ENCODE measurements at places on chromosomes 3 and 15.

- DNase-seq, result no peak
Measured at GRCh38 chr3:175746308-175746707, 887.2 kb downstream of the NAALADL2 start.

DNA sequence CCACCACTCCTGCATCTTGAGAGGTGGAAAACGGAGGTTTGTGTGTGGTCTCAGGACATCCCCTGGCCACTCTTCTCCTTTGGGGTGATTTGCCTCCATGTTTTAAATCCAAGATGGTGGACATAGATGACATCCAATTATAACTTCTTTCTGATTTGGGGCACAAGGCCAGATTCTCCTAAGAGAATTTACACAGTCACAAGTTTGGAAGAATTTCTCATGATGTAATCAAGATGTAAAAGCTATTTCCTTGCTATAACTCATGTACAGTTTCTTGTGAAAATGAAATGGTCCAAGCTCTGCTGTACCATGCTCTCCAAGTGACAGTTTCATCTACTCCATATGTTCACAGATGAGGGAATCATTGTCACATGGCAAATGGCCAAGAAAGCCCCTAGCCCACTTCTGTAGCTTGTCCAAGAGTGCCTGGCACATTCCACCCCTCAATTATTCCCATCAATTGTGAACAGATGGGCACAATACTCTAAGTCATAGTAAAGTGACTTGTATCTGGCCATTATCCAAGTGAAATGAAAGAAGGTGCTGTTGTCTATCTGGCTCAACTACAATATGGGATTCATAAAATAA, 134.6 kb upstream of the ROPN1 start:
- no peak for DNase-seq

DNA sequence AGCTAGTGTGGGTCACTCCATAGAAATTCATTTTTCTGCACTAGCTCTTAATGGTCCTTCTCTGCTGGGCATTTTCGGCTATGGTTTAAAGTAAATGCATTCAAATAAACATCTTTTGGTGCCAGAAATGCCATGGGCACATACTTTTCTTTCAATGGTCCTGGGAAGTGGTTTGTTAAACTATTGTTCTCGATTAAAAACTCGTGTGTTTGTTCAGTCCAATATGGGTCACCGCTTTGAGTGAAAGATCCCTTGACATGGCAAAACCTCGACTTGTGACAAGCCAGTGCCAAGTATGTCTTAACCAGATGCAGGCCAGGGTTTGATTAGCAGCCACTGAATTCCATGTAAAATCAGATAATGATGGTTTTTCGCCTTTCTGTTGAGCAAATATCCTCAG, 331.9 kb upstream of the WNT5A start:
- DNase-seq, result no peak

DNA sequence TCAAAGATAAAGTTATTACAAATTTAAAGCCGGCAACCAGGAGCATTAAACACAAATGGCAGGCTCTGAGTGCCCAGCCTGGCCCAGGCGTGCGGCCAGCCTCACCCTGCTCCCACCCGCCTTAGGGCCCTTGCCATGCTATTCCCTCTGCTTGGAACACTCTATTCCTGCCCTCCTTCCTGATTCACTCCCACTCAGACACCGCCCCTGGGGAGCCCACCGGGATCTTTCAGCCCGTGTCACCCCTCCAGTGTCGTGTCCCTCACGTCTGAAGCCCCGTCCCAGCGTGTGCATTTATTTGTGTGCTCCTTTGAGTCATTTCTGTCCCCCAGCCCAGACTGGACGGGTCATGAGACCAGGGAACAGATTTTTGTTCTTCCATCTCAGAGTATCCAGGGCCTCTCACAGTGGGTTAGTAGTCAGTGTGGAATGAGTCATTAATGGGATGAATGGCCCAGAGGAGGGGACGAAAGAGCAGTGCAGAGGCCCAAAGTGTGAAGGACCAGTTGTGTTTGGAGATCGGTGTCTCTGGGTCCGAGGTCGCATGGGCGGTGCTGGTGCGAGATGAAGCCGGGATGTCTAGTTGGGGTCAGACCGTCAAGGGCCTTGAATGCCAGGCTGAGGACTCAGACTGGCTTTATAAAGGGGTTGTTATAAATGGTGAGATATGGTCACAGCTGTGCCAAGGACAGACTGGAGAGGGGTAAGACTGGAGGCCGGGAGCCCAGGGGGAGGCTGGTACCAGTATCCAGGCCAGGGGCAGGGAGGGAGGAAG, 58.9 kb upstream of the SLC6A6 start:
- no peak for DNase-seq

- DNase-seq, result no peak
Measured at GRCh38 chr15:73225358-73226015, 143.3 kb downstream of the HCN4 start.

- DNase-seq, result no peak
Measured at GRCh38 chr3:168974617-168975403, 688.7 kb downstream of the MECOM start.

- no peak for DNase-seq
Measured at GRCh38 chr15:39161096-39161495, 419.8 kb upstream of the THBS1 start.

DNA sequence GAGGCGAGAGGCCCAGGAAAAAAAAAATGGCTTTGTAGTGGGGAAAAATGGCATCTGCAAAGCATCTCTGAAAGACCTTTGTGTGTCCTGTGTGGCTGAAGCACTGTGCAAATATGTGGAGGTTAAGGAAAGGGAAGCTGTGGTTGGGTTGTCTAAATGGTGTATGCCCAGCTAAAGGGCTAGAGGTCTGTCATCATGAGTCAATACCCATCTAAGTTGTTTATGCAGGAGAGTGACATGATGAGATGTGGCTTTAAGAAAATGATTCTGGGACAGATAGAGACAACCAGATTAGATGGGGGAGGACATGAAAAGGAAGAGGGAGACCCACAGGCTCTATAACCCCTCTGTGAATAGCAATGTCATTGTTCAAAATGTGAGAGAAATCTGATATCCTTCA, 280.7 kb downstream of the MFSD1 start:
- no peak for DNase-seq

GRCh38 chr3:10284496-10284895, 8.3 kb downstream of the GHRL start:
- peak; percentile 7 for DNase-seq

DNA sequence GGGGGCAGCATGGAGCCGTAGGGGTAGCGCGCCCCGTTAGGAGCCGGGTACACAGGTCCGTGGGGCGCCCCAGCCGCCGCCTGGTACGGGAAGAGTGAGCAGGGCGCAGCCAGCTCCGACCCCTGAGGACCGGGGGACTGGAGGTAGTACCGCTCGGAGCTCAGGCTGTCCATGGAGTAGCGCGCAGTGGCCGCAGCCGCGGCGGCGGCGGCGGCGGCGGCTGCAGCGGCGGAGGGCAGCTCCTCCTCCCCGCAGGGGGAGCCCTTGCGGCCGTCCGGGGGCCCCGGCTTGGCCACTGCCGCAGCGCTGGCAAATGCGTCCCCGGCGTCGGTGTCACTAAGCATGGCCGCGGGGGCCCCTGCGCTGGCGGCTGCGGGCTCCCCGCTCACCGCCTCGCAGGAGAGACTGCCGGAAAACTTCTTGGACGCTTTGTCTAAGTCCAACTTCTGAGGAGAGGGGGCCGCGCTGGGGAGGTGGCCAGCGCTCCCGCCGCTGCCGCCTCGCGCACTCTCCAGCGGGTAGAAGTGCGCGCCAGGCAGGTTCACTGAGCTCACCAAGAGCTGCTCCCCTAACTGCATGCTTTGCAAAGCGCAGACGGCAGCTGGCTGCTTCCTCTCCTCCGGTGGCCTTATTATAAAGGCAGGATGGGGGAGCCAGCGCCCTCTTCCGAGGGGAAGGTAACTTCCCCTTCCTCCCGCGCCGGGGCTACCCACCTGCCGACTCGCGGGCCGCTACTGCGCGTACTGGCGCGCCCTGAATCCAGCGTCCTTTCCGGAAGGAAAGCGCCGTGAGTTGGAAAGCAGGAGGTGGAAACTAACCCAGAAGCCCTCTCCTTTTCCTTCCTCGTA, at the start of gene EOMES:
Gene EOMES (minus strand): TSS at position 607 of the 848 bp plus-strand sequence. CDS start 29 bp downstream, at position 578.
- no peak for DNase-seq

DNA sequence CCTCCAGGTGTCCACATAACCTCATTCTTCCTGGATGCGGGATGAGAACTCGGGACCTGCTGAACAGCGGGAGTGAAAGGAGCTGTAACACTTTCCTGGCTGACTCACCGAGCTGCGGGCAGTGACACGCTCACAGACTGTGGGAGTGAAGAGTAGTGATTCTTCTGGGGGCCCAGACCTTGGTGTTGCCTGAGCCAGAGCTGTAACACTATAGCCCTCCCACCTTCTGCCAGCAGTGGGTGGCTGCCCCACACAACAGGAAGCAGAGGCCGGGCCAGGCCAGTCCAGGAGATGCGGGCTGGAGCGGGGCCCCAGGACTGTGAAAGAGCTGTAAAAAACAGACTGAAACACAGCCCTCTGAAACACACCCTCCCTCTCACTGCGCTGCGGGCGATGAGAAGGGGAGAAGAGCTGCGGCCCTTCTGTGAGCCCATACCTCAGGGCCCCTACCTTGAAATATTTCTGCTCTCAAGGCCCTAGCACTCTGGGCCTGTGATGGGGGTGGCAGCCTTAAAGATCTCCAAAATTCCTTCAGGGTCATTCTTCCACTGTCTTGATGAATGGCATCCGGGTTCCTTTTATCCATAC, 464.0 kb upstream of the CCDC54 start:
- DNase-seq, result no peak

- no peak for DNase-seq
Measured at GRCh38 chr3:128873244-128874022, 6.0 kb upstream of the ACAD9 start.

- no peak for DNase-seq
Measured at GRCh38 chr3:181487236-181487978, 224.3 kb upstream of the SOX2 start.

DNA sequence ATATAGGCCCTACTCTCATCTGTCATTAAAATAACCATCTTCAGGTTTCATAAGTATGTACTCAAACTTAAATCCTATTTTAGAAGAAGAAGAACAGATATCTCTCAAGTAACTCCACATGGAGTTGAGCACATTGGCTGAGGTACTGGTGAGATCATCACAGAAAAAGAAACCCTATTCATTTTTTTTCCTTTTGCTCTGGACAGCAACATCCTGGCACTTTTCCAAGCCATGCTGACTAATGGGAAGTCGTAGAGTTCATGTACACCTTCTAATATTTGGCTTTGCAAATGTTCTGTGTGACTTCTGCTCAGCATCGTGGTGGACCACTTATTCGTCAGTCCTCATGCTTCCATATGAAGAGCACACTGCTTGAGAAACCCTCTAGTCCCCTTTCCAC, 336.0 kb upstream of the KCNH8 start:
- DNase-seq, result no peak

GRCh38 chr15:42053010-42053409, 32.2 kb upstream of the PLA2G4E start:
- DNase-seq, result no peak

GRCh38 chr3:45873638-45874037, 12.7 kb upstream of the CCR9 start:
- DNase-seq, result no peak

DNA sequence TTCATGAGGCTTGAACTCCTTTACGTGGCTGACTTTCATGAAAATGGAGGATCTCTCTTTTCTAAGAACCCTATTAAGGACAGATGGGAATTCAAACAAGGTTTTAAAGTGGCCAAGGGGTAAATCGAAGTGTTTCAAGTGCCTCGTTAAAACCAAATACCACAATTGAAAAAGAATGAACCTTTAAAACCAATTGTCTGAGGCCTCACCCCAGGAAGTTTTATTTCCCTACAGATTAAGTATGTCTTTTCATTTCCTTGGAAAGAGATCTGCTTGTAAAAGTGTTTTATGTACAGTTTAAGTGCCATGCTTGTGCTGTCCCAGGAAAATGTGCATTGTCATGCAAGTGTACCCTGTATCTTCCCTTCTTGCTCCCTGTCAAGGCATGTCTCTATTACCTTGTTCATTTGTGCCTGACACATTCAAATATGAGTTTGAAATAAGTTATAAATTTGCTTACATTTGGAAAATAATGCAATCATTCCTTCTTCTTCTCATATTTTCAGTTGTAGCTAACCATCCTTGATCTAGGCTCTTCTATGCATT, 138.7 kb downstream of the ZPLD1 start:
- no peak for DNase-seq

GRCh38 chr3:195918176-195918575, 9.8 kb upstream of the TNK2 start:
- DNase-seq, result no peak

DNA sequence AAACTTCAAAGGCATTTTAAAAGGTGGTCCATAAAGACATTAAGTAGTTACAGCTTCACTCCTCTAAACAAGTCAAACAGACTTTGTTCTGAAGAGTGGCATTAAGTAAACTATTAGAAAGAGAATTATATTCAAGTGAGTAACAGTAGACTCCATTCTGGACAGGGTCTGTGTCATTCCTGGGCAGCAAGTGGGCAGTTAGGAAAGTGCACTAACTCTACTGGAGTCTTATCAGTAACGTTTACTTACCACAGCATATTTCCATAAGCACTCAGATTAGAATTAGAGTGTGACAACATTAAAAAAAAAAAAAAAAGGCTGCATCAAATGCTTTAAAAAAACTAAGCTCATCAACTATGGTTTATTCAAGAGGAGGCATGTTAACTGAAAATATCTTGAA, 10.6 kb downstream of the UBR1 start:
- DNase-seq, result no peak

DNA sequence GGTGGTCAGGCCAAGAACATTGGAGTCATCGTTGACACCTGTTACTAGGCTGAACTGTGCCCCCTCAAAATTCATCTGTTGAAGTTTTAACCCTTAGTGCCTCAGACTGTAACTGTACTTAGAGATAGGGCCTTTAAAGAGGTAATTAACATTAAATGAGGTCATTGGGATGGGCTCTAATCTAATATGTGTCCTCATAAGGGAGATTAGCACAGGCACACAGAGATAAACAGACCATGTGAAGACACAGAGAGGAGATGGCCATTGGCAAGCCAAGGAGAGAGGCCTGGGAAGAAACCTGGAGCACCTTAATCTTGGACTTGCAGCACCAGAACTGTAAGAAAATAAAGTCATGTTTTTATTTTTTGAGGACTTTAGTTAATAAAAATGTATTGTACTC, 59.6 kb downstream of the PLCL2 start:
- no peak for DNase-seq

DNA sequence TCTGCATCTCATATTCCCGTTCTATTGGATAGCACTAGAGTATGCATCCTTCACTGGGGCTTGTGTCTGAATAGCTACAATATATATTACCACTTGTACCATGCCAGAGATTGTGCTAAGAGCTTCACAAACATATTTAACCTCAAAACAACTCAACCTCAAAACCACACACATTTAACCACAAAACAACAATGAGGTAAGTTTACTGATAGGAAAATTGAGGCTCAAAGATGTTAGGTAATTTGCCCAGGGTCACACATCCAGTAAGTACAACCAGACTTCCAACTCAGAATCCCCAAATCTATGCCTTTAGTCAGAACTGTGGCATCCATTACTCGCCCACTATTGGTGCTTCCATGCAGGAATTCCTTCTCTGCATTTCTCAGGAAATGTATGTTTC, 220.0 kb downstream of the FAM43A start:
- DNase-seq, result no peak
